ENCODE measurements at places on chromosomes 2 and 18.

DNA sequence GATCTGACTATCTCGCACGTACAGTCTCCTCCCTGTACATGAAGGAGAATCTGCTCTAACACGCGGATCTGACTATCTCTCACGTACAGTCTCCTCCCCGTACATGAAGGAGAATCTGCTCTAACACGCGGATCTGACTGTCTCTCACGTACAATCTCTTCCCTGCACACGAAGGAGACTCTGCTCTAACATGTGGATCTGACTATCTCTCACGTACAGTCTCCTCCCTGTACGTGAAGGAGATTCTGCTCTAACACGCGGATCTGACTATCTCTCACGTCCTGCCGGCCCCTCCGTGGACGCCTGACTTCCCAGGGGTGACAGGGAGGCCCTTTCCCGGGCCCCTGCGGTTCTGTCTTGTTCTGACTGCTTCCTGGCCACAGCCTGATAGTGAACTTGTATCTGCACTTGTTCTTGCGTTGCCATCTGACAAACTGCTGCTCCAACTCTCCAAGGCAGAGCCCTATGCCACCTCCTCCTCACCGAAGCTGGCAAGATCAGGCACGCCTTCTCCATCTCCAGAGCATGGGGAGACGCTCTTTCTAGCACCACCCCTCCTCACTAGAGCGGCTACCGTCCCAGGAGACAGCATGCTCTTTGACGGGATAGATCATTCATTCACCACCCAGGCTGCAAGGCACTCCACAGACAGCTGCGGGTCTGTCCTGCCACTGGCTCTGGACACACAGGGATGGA lies 238.6 kb downstream of the TWIST2 start:
- DNase-seq, result peak; percentile 44

DNA sequence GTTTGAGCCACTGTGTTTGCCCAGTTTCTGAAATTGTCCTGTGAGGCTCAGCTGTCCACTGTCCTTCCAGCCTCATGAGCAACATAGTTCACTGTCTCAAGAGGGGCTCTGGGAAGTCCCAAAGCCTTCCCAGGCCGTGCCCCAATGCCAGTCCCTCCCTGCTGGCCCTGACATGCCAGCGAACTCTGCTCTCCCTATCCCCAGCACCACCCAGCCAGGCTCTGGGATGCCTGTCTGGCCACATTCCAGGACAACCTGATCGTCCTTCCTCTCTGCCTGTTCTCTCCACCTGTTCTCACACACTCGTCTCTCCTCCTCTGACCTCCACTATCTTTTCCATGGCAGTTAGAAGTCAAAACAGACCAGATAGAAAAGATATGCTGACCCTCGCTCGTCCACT lies 278.0 kb upstream of the ID2 start:
- DNase-seq, result no peak

GRCh38 chr2:147782141-147782930 lies 62.5 kb upstream of the ACVR2A start:
- no peak for DNase-seq

GRCh38 chr2:210162466-210163124 lies 8.6 kb downstream of the KANSL1L start:
- peak; percentile 24 for DNase-seq

DNA sequence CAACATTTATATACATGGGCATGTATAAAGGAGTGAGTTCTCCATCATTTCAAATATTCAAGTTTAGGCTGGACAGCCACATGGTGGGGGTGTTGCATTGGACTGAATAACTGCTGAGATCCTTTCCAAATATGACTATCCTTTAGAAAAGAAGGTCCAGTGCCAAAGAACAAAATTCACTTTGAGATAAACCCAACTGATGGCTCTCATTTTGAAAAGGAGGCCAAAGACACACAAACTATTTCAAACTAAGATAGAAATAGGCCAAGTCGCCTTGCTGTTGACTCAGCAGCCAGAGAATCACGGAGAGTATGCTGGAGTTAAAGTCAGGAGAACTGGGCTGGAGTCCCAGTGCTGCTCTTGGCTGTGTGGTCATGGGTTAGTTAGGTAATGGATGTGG lies 204.5 kb upstream of the LRATD1 start:
- no peak for DNase-seq

- DNase-seq, result peak; percentile 20
Measured at GRCh38 chr2:73176205-73176880, 26.0 kb upstream of the NOTO start.

- DNase-seq, result no peak
Measured at GRCh38 chr18:40179729-40180461, 1775.1 kb upstream of the PIK3C3 start.

GRCh38 chr2:7458066-7458465 lies 540.9 kb downstream of the RNF144A start:
- no peak for DNase-seq

DNA sequence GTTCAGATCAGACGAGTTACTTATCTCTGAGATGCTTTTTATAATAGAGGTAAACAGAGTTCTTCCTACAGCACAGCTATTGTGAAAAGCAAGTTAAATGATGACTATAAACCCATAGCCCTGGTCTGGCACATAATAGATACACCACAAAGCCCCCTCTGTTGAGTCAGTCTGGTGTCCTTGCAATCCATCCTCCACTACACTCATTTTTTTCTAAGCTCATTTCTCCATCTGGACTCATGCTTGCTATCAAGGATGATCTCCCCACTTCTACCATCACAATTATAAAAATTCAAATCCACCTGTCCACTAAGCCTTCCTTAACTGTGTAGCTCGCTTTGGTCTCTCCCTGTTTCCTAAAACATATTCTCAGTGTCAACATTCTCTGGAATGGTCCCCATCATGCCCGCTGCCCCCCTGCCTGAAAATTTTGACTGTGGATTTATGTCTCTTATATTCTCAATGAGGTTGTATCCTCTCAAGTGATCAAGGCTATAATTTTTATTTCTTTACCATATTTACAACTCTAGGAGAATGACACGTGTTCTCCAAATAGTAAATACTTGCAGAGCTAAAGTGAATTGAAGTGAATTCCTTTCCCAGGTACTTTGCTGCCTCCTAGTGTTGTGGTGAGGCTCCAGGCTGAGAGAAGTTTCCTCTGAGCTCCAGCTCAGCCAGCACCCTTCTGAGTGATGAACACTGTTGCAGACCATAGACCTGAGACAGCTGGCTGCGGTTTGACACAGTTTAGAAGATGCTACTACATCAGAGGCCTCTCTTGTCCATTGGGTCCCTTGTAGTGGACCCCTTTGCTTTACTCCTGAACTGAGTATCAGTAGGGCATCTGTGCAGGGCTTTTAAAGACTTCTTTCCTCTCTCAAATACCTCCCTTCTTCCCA lies 108.7 kb downstream of the DPP10 start:
- peak; percentile 45 for DNase-seq

All from common myeloid progenitor, CD34-positive (primary cell).